ENCODE measurements at places on chromosomes 1 and 21.

- DNase-seq: no peak
Measured at GRCh38 chr1:201275253-201275666, 8.0 kb upstream of the PKP1 start.

DNA sequence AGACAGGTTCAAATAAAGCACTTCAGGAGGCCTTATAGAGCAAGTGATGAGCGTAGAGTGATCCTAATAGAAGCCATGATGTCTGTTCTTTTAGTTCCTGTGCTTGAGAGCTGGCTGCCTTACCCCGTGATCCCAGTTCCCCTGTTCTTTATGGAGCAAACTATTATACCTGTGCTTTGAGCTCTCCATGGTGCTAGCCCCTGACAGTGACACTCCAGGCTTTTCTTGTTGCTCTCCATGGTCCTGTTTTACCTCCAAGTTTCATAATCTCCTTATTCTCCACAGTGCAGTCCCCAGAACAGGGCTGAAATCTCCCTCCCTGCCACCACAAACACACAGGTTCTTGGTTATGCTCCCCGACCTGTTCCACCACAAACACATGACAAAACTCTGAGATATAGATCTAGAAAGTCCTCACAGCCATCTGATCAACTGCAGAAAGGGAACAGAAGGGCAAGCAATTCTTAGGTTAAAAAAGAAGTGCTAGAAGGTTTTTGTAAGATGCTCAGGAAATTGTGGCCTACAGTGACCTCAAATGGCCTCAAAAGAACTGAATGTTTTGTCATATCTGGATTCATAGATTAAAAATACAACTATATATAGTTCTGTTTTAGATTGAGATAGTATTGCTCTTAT lies 6.0 kb downstream of the CADM3 start:
- no peak for DNase-seq

- no peak for DNase-seq
Measured at GRCh38 chr1:8133657-8134430, 107.7 kb upstream of the ERRFI1 start.

- no peak for DNase-seq
Measured at GRCh38 chr1:24018611-24019580, 38.8 kb upstream of the SRSF10 start.

GRCh38 chr1:235088907-235089306 lies 39.7 kb downstream of the TOMM20 start:
- no peak for DNase-seq

DNA sequence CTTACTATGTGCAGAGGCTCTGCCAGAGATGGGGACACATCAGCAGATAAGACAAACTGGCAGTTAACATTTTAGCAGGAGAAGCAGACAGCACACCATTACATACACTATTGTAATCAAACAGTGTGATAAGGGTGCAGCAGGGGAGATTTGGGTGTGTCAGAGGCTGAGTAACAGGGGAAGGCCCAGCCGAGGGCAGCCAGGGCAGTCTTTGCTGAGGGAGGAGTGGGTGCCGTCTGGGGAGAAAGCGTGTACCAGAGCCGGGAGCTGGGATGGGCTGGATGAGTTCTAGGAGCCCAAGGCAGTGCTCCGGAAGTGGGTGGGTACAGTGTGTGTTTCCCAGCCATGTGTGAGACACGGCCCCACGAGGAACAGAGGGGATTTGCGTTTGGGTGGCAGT lies 31.2 kb downstream of the KCNA10 start:
- DNase-seq: no peak
